ENCODE measurements at places on chromosomes 6 and 20. TPM values are rescaled to one million over a fixed set of nuclear protein-coding genes. Genes with fewer than 3 reads are reported as not detected.

- no peak for DNase-seq
Observed at GRCh38 chr20:62935204-62935967, 2.6 kb upstream of the GID8 start.

DNA sequence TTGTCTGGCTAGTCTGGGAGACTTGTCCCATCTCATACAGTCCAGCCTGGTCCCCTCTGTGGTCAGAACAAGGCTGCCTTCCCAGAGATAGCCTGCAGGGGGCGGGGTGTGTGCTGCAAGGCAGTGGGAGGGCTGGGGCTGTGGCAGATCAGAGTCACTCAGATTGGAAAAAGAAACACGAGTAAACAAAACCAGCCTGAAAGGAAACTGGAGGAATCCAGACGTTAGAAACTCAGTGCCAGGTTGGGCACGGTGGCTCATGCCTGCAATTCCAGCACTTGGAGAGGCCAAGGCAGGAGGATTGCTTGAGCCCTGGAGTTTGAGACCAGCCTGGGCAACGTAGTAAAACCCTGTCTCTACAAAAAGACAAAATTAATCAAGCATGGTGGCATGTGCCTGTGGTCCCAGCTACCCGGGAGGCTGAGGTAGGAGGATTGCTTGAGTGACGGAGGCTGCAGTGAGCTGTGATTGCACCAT is 20.2 kb downstream of the LEMD2 start:
- no peak for DNase-seq

The PRRT1 gene
- not detected for total RNA-seq

The PKIB gene
- 0.13 TPM for total RNA-seq

DNA sequence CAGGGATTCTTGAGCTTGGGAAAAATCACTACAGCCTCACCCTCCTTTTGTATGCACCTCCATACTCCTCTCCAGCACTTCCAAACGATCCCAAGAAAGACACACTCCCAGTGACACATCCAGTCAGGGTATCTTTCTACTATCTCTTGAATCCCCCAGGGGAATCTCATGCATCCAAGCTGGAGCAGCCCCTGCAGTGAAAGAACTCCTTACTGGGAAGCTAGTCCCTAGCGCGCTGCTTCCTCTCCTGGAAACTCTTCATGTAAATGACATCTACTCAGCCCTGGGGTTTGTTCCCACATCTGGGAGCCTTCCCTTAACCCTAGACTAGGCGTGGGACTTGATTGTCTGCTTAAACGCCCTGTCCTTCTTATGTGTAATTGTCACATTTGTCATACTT is 329.1 kb upstream of the QKI start:
- DNase-seq: no peak

The GSTA3 gene
- not detected for total RNA-seq

The DDAH2 gene
- 89.4 TPM for total RNA-seq

GRCh38 chr6:149755300-149756260 is 6.0 kb downstream of the PCMT1 start:
- no peak for DNase-seq

- DNase-seq: no peak
Observed at GRCh38 chr6:43444036-43444435, 11.3 kb downstream of the DLK2 start.

The SNHG17 gene
- 17.6 TPM for total RNA-seq
